ENCODE measurements at places on chromosomes 6 and 20.

DNA sequence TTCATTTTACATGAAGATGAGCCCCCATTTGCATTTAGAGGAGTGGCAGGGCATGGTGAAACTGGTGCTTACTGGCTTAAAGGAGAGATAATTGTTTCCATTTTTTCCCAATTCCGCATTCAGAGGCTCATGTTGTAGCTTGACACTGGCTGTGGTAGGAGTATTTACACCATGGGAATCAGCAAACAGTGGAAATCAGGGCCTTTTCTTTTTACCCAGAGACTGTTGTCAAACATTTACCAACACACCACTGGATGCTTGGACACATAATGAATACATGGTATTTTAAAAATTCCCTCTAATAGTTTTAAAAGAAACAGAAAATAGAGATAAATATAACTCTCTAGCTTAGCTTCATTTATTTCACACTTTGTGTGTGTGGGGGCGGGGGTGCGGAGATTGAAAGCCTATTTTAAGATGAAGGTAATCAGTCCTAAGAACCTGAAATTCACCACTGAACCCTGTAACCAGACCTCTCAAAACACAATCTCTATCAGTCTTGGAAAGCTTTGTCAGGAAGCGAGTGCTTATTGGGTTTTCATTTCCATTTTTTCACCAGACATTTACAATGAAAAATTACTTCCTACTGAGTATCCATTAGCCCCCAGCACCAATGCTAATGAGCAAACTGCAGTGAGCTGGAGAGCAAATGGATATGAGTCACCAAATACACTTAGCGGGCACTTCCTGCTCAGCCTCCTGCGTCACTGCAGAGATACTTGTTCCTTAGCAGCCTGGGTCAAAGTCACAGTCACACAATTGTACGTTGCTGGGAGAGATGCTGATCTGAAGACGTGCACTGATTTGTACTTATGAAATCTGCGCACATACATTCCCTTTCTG lies 532.0 kb downstream of the BCKDHB start:
- no peak for DNase-seq

- no peak for DNase-seq
Observed at GRCh38 chr20:39897058-39897457, 792.0 kb downstream of the MAFB start.

DNA sequence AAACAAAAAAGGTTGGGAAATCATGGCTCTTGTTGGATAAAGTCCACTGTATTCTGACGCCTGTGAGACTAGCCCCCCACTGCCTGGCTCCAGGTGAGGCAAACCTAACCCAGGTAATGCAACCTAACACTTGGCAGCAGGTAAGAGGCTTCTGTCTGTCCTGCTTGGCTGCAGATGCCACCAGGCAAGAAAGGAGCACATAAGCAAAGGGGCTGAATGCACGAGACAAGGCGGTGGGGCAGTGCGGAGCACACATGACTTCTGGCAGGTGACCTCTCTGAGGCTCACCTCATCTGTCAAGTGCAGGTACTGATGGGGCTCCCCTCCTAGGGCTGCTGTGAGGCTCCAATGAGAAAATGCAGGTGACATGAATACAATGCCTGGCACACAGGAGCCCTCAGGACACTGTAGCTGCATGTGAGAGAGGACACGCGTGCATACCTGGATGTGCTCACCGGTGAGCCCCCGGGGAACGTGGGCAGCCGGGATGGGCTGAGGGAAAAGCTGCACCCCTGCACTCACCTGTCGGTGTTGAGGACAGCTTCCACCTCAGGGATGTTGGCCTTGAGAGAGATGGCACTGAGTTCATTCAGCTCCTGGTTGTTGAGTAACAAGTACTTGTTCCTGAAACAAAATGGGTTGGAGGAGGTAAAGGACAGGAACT lies 54.1 kb downstream of the MYH7B start:
- no peak for DNase-seq

GRCh38 chr20:4830259-4830658 lies 108.5 kb downstream of the PRND start:
- no peak for DNase-seq

GRCh38 chr20:40286975-40287531 lies 402.0 kb downstream of the MAFB start:
- DNase-seq = no peak

DNA sequence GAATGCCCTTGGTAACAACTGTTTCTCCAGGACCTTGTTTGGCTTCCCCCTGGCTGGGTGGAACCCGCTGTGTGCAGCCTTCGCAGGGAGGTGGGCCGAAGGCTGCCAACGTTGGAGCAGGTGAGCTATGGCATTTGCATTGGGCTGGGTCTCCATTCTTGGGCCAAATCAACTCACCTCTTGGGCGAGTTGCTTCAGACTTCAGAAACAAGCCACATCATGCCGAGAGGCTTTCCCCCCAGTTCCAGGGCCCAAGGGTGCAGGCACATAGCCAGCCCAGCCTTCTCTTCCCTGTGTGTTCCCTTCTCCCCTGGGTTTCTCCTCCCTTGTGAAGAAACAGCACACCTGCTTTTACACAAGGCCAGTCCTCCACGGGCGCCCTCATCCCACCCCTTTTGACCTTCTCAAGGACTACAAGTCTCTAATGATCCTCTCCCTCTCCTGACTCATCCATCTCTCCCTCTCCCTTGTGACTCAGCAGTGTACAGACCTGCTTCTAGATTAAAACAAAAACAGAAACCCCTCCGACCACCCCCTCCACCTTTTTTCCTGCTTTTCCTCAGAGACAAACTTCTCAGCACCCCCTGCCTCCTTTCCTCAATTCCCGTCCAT lies 41.6 kb downstream of the FAM209B start:
- no peak for DNase-seq

DNA sequence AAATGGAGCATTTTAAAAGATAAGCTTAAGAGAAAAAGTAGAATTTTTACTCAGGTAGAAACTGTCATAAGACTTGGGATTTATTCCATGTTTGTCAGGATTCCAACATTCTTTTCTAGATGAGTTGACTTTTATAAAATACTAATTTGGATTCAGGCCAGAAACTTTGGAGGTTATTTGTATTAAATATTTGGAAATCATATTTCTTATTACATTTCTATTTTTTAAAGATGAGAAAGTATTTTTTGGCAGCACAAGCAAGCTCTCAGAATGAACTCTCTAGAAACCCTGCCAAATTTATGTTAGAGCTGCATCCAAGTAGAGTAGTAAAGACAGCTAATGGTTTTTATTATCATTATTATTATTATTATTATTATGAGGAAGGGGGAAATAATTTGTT lies 1014.9 kb upstream of the GJE1 start:
- DNase-seq = no peak

- no peak for DNase-seq
Observed at GRCh38 chr20:9918348-9918747, 79.5 kb upstream of the PAK5 start.

- no peak for DNase-seq
Observed at GRCh38 chr20:12598894-12599293, 409.9 kb upstream of the SPTLC3 start.

DNA sequence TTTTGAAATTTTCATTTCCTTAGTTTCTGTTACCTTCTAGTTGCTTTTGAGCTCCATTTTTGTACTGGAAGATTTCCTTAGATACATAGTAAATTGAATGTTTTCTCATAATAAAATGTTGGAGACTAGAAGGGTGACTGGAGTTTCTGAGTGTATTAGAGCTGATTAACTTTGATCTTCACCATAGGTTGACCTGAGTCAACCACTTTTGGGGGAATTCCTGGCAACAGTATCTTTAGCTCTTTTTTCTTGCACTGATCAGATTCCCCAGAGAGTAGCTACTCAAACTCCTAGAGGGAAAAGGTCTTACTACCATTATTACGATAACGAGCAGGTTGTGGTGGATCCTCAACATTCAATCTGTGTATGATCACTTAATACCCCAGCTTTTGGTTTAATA lies 72.7 kb downstream of the KHDC1L start:
- no peak for DNase-seq

- no peak for DNase-seq
Observed at GRCh38 chr6:156729248-156729647, 47.9 kb upstream of the ARID1B start.

- no peak for DNase-seq
Observed at GRCh38 chr6:91744566-91744965, 1157.7 kb upstream of the MAP3K7 start.

DNA sequence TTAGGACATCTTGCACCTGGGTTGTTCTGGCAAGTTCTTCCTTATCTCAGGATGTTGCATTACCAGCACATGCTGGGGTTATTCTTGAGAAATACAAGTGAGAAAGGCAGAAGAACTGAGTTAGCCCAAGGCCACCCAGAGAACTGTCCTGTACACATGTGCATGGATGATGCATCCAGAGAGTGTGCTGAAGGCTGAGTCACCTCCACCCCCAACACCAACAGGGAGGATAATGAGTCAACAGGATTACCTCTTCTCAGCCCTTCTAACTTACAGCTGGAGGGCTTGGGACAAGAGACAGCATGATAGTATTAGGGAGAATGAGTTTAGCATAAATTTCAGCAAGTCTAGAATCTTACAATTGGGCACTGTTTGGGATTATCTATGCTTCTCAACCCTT lies 8.5 kb downstream of the SCGN start:
- DNase-seq = no peak

GRCh38 chr20:707451-708110 lies 32.0 kb upstream of the SCRT2 start:
- DNase-seq = no peak

GRCh38 chr6:141641951-141642350 lies 490.8 kb upstream of the GJE1 start:
- no peak for DNase-seq

DNA sequence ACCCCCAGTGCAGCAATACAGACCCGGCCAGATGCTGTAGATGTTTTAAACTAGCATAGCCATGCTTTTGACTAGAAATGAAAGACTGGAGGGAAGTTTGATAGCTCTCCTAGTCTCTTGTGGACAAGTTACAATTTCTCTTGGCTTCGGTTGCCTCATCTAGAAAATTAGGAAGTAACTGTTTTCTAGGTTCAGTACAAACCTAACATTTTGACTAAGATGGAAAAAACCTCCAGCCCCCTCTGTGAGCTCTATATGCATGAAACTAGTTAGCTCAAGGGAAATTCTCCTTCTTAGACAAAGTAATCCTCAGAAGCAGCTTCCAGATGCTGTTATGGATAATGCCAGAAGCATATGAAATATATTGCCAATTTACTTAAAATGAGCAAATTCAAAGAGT lies 86.6 kb downstream of the RNF144B start:
- no peak for DNase-seq

- no peak for DNase-seq
Observed at GRCh38 chr6:46016063-46016608, 476 bp upstream of the CLIC5 start.

Data from activated T-cell treated with anti-CD3 and anti-CD28 coated beads for 24 hours (primary cell).